ENCODE measurements at places on chromosomes 3 and 15. TPM values are rescaled to one million over a fixed set of nuclear protein-coding genes. Genes with fewer than 3 reads are reported as not detected.

XYLB gene
- total RNA-seq: 3.6 TPM

NPAP1 gene
- total RNA-seq: not detected

DNAJA4 gene
- total RNA-seq: 2.7 TPM

CELF6 gene
- total RNA-seq: not detected

BFSP2 gene
- not detected for total RNA-seq

MAP6D1 gene
- total RNA-seq: 2.1 TPM

TAGLN3 gene
- total RNA-seq: 1.8 TPM
